Psoas muscle (tissue), 8 donors: ENCODE measurements at places on chromosomes 6 and 20. TPM values are rescaled to one million over a fixed set of nuclear protein-coding genes. Genes with fewer than 3 reads are reported as not detected.

DNA sequence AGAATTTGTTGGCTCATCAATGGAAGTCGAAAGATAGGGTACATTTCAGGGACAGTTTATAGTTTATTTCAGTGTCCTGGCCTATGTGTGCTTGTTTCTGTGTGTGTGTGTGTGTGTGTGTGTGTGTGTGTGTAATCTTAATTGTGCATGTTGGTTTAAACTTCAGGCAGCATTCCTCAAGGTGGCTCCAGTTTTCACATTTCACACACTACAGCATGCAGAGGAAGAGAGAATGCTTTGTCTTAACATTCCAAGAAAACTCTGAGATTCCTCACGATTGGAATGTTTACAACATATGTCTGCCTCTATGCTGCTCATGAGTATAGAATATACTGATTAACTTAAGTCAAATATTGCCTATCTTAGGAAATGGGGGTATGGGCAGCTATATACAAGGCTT lies 332.6 kb upstream of the EPHA7 start:
- no peaks in the 10 kb centered on the region for H3K36me3 ChIP-seq
- DNase-seq, result no peak
- H3K27ac ChIP-seq, result no peak overlapping the region
- no peaks in the 10 kb centered on the region for H3K27me3 ChIP-seq

DNA sequence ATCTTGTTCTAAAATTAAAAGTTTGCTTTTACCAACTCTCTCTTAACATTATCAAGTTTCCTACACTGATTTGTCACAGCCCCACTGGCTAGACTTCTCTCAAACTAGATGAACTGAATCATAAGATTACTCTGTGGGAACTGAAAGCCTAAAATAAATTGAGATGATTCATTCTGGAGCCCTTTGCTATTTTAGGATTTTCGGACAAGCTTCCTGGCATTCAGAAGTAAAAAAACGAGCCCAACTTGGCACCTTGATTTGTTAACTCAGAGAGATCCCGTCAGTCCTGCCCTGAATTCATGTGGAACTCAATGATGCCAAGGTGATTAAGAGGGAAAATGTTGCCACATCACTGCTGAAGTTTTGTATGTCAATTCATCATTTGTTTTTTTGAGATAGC lies 122.0 kb upstream of the NRSN1 start:
- no peak overlapping the region for H3K4me3 ChIP-seq
- H3K27me3 ChIP-seq, result no peaks in the 10 kb centered on the region
- no peaks in the 10 kb centered on the region for H3K36me3 ChIP-seq
- DNase-seq, result no peak
- no peaks in the 10 kb centered on the region for H3K4me1 ChIP-seq

Gene FOXA2
- total RNA-seq, result not detected

Gene RBM39
- 171 TPM for total RNA-seq

Gene HLA-DQB1
- 4.1 TPM for total RNA-seq

DNA sequence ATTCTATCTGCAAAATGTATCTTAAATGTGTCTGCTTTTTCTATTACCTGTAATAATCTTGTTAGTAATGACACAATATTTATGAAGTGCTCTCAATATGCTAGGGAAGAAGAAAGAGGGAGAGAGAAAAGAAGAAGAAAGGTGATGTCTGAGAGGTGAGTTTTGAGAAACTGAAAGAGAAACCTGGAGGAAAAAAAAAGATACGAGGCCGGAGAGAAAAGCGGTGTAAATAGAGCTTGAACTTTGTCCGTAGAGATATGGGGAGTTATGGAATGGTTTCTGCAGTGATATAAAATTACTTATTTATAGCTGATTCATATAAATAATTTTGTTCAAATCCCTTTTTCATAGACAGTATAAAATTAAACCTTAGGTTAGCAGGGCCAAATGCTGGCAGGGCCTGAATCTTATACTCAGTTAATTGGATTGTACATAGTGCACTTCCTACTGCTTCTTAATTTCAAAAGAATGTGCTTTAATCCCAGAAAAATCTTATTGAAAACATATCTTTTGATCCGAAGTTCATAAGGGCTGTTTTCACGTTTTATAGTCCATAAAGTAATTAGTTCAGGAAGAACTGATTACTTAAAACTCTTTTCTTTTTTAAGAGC lies 43.0 kb downstream of the MYB start:
- no peak overlapping the region for H3K4me3 ChIP-seq
- H3K27ac ChIP-seq, result no peak overlapping the region
- H3K27me3 ChIP-seq, result no peaks in the 10 kb centered on the region
- no peak for DNase-seq
- H3K36me3 ChIP-seq, result no peaks in the 10 kb centered on the region

- H3K27ac ChIP-seq, result peak overlapping the region; percentile 97
- peak overlapping the region; percentile 89 for H3K4me3 ChIP-seq
- DNase-seq, result peak; percentile 76
- H3K36me3 ChIP-seq, result no peaks in the 10 kb centered on the region
Observed at GRCh38 chr6:159969204-159969912, 476 bp downstream of the IGF2R start.

DNA sequence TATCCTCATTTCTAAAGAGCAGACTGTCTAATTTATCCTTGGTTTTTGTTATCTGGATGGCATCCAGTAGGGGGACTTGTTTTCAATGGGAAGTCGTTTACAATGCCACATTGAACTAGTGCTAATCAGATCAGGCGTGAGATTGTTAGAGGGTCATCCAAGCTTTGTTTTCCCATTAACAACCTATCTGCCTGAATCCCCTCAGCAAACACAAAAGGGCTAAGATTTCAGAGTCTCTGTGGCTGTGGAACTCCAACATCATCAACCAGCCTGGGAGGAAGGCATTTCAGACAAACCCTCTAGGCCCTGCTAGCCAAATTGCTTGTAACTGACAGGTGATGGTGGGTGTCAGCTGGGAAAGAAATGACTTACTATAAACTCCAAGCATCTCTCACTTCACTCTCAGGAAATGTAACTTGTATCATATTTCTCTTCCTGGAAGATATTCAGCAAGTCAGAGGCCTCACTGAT lies 47.7 kb downstream of the COL19A1 start:
- no peak overlapping the region for H3K4me3 ChIP-seq
- H3K27me3 ChIP-seq, result no peaks in the 10 kb centered on the region
- H3K27ac ChIP-seq, result peak overlapping the region; percentile 67
- no peak for DNase-seq
- no peaks in the 10 kb centered on the region for H3K36me3 ChIP-seq

- H3K27ac ChIP-seq, result no peak overlapping the region
- no peaks in the 10 kb centered on the region for H3K27me3 ChIP-seq
- H3K4me1 ChIP-seq, result no peaks in the 10 kb centered on the region
- H3K4me3 ChIP-seq, result no peak overlapping the region
Observed at GRCh38 chr6:33929575-33930288, 125.9 kb upstream of the MLN start.

GRCh38 chr6:53587291-53587690 lies 42.4 kb upstream of the GCLC start:
- H3K27ac ChIP-seq, result no peak overlapping the region
- H3K4me1 ChIP-seq, result no peaks in the 10 kb centered on the region
- DNase-seq, result no peak
- no peaks in the 10 kb centered on the region for H3K36me3 ChIP-seq
- no peaks in the 10 kb centered on the region for H3K27me3 ChIP-seq

Gene LBP
- total RNA-seq, result 65.7 TPM

GRCh38 chr20:63929071-63929470 lies 27.1 kb downstream of the UCKL1 start:
- DNase-seq, result no peak
- H3K27ac ChIP-seq, result no peak overlapping the region
- no peak overlapping the region for H3K4me3 ChIP-seq
- H3K36me3 ChIP-seq, result peaks cover 12% of the 10 kb centered on the region
- peaks cover 11% of the 10 kb centered on the region for H3K4me1 ChIP-seq

DNA sequence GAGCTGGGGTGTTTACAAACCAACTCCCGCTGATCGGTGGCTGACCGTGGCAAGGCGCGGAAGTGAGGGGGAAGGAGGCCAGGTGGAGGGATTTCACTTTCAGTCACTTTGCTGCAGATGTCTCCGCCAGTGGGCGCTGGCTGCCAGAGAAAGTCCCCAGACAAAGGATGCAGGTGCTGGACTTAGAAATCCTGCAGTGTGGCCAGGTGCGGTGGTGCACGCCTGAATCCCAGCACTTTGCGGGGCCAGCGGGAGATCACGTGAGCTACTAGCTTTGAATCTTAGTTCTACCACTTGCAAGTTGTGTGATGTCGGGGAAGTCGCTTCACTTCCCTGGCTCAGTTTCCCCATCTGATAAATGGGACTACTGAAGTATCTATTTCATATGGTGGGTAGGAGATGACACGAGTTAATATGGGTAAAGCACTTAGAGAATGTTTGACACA lies 180.4 kb downstream of the ZNF217 start:
- H3K27me3 ChIP-seq, result peaks cover 3% of the 10 kb centered on the region
- no peak overlapping the region for H3K4me3 ChIP-seq
- no peaks in the 10 kb centered on the region for H3K4me1 ChIP-seq
- H3K36me3 ChIP-seq, result no peaks in the 10 kb centered on the region
